Hippocampal formation (tissue), 2 donors: ENCODE measurements at places on chromosomes 7 and 10.

DNA sequence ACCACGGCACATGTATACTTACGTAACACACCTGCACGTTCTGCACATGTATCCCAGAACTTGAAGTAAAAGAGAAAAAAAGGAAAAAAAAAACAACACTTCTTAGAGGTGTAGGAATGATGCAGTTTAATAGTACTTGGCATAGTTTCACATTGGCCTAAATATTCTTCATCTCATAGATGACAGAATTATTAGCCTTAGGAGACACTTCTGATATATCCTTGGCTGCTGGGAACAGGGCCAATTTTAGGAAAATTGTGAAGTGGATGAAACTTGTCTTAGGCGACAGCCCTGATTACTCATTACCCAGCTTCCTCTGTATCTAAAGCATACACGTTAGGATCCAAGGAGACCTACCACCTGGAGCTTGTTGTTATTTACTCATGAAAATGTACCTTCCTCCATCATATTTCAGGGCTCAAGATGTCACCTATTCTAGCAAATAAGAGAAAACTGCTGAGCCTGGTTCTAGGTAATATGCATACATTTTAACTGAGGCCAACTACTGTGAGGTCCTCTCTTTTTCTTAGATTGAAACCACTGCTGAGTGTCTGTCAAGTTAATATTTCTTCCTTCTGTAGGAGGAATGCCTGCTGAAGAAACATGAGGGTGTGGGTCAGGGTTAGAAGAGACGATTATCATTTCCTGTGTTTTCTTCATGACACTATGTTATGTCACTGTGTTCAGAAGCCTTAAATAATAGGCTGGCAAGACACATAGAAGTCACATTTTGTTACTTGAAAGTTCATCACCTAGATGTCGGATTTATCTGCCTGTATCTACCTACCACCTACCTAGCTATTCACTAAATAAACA is 44.3 kb downstream of the CPED1 start:
- no peak for DNase-seq

- DNase-seq: no peak
Observed at GRCh38 chr10:96501985-96502384, 11.7 kb downstream of the TLL2 start.

DNA sequence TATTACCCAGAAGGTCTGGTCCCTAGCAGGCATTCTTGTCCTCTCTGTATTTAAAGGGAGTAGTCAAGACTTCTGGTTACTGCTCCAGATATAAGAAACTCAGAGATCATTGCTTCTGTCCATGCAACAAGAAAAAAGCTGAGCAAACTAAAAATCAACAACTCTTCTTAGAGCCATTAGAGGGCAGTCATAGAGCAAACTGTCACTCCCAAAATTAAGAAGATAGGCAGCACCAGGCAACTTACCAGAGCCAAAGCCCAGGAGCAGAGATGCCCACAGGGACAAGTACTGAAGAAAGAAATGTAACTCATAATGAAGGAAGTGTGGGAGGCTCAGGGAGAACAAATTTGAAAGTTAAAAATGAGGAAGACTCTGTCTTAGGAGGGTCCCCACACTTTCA is 472.9 kb upstream of the COBL start:
- no peak for DNase-seq

- DNase-seq: no peak
Observed at GRCh38 chr10:35913628-35914027, 271.5 kb upstream of the FZD8 start.

GRCh38 chr10:101301111-101301731 is 52.7 kb upstream of the BTRC start:
- no peak for DNase-seq

DNA sequence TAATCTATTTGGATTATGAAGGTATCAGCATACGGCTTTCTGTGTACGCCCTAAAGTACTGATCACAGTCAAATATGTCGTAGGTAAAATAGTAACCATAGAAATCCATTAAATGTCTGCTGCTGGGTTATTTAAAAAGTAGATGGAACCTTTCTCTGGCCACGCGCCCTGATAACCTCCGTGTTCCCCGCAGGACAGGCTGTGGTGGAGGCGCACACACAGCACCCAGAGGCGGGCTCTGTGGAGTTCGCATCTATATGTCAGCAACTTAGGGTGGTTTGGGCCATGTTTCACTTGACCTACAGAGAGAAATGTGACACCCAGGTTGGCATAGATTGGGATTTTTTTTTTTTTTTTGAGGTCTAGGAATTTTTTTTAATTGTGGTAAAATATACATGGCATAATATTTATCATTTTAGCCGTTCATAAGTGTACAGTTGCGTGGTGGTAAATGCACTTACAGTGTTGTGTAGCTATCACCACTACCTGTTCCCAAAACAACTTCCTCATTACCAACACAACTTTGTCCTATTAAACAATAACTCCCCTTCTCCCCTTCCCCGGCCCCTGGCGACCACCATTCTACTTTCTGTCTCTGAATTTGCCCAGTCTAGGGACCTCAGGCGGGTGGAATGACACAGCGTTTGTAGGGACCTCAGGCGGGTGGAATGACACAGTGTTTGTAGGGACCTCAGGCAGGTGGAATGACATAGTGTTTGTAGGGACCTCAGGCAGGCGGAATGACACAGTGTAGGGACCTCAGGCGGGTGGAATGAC is 15.4 kb downstream of the PPP2R2D start:
- DNase-seq: no peak

GRCh38 chr7:154863766-154864522 is 139.0 kb downstream of the PAXIP1 start:
- DNase-seq: no peak

DNA sequence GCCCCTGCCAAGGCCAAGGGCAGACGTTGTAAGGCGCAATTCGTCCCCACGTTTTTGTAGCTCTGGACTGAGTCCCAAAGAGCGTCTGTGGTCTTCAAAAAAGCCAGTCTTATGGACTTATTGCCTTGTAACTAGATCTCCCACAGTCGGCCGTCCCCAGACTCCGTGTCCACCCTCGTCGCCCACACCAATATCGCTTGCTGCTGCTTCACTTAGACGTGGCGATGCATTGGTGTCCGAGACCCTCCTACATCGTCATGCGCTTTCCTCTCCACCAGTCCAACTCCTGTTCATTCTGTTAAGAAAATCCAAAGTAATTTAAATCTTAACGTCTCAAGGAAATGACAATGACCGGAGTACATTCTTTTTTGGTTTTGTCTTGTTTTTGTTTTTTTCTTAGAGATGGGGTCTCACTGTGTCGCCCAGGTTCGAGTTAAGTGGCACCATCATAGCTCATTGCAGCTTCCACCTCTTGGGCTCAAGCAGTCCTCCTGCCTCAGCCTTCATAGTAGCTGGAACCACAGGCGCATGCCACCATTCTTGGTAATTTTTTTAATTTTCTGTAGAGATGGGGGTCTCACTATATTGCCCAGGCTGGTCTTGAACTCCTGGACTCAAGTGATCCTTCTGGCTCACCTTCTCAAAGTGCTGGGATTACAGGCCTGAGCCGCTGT is 851 bp downstream of the KIFBP start:
- DNase-seq: no peak

DNA sequence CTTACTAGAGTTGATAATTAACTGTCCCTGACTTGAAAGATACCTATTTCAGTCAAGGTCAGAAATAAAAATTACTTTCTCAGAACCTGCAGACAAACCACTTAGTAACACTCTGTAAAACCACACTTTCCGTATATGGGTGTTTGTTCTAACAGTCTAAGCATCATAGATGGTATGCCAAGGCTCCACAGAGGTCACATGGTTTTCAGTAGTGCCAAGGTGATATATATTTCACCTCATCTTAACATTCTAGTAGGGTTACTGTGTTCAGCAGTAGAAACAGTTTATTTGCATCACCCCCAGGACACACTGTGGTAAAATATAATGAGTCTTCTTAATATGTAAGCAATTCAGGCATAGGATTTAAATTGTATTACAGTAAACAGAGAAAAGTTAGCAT is 61.5 kb downstream of the KCND2 start:
- no peak for DNase-seq

GRCh38 chr10:3774814-3775695 is 10.0 kb downstream of the KLF6 start:
- DNase-seq: no peak
